ENCODE measurements at places on chromosomes 3 and 15. TPM values are rescaled to one million over a fixed set of nuclear protein-coding genes. Genes with fewer than 3 reads are reported as not detected.
A peak's percentile ranks its signal among the peaks of the same experiment; 100 is the strongest.

PXK gene
- 10.8 TPM for total RNA-seq

IMPDH2 gene
- 49.5 TPM for total RNA-seq

TP63 gene
- 0.40 TPM for total RNA-seq

KCNMB2 gene
- total RNA-seq: 3.8 TPM

ZNF660 gene
- total RNA-seq: 1.8 TPM

PLSCR2 gene
- total RNA-seq: 0.48 TPM

DNA sequence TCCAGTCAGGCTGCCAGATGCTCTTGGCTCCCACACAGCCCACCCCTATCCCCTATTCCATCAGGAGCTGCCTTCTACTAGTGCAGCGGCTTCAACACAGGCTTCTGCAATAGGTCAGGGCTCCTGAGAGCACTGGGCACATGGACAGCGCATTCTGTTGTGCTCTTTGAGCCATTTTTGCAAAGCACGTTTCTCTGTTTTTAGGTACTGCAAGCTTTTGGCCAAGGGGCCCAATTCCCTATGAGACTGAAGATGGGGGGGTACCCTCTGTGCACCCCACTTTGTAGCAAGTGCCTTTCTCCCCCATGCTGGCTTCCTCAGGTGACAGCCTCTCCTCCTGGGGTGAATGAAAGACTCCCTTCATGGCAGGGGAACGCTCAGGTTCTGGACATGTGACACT lies 31.2 kb downstream of the CHDH start:
- no peak for DNase-seq

DNA sequence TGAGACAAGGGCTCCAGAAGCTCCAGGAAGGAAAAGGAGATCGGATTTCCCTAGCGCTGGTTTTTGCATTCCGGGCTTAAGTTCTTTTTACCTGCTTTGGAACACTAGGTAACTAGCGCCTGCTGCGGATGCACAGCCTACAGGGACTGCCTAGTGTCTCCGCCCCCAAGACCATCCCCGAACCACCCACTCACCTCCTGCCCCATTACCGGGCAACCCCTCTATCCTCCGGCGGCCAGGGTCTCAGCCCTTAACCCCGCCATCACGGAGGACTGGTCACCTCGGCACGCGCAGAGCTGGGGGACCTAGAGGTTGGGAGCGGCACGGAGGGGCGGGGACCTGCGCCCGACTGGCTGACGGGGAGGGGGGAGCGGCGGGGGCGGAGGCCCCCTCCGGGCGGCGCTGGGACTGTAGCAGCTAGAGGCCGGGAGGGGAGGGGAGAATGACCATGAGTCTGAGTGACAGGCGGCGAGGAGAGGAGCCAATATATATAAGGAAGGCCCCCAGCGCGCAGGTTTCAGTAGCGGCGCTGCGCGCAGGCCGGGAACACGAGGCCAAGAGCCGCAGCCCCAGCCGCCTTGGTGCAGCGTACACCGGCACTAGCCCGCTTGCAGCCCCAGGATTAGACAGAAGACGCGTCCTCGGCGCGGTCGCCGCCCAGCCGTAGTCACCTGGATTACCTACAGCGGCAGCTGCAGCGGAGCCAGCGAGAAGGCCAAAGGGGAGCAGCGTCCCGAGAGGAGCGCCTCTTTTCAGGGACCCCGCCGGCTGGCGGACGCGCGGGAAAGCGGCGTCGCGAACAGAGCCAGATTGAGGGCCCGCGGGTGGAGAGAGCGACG lies at the start of gene DLL4:
TSS of gene DLL4 (plus strand) at position 520 of the 839 bp plus-strand sequence. CDS start 329 bp downstream, outside the sequence.
- DNase-seq: peak; percentile 84

DNA sequence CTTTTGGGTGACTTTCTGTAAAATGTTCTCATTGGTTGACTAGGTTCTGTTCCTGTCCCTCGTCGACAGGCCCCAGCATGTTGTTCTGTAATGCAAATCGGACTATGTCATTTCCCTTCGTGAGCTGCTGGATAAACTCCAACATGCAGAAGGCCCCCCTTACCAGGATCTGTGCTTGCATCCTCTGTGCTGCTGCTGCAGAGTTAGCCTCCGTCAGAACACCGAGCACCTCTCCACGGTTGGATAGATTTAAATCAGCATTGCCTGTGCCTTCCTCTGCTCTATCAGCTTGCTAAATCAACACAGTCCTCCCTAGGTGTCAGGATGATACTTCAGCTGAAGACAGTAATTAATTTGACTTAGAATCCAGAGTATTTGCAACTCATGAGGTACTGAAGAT lies 12.7 kb upstream of the MINDY4B start:
- DNase-seq: no peak

DNA sequence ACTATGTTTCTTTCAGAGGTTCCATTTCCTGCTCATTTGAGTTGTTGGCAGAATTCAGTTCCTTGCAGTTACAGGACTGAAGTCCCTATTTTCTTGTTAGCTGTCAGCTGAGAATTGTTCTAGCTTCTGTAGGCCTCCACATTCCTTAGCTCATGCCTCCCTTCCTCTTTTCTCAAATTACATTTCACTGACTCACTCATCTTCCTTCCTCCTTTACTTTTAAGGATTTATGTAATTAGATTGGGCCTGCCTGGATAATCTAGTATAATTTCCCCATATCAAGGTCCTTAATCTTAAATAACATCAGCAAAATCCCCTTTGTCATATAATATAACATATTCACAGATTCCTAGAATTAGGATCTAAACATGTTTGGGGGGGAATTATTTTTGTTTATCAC lies 40.6 kb upstream of the RBMS3 start:
- DNase-seq: no peak

DNA sequence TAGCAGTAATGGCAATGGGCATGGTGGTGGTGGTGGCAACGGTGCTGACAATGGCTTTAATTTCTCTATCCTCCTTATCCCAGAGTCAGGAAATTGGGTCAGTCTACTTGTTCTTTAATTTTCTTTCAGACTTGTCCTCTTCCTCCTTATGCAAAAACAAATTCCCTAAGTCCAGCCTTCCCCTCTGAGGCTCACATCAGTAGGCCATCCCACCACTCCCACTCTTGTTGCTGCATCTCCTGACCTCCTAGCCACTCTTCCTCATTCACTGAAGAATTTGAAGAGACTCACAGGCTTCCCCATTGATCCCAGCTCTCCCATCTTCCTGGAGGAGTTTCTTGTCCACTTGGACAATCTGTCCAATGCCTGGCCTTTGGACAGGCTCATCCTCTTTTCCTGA lies 19.9 kb downstream of the DNAJB8 start:
- no peak for DNase-seq

- DNase-seq: no peak
Measured at GRCh38 chr3:182241766-182242488, 530.2 kb downstream of the SOX2 start.

DNA sequence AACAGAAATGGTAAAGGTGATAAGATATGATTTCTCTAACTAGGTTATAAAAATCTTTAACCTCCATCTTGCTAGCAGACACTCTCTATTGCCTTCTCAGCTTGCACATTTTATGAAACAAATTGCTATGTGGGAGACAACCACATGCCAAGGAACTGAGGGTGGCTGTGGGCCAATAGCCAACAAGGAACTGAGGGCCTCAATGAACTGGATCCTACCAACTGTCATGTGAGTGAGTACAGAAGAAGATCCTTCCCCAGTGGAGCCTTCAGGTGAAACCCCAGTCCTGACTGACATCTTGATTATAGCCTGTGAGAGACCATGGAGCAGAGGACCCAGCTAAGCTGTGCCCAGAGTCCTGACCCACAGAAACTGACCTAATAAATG lies 129.2 kb upstream of the LRIG1 start:
- no peak for DNase-seq

GRCh38 chr3:197713477-197713822 lies 23.3 kb downstream of the RUBCN start:
- DNase-seq: no peak

DNA sequence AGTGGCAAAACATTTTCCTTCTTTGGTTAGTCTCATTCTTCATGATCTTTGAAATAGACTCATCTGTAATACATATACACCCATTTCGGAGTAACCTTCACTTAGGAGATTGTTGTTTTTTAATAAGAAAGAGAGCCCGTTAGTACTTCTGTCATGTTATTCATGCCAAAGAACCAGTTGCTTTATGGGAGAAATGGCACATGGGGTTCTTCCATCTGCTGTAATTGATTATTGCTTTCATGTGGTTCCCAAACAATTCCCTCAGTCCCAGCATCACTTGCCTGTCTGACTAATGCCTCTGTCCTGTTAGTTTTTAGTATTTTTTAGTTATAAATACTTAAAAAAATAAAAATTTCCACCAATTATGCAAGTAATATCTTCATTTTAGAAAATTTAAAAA lies 33.8 kb upstream of the FAH start:
- DNase-seq: no peak

- no peak for DNase-seq
Measured at GRCh38 chr3:194777729-194778128, 92.0 kb downstream of the FAM43A start.

- DNase-seq: no peak
Measured at GRCh38 chr15:87672309-87673288, 583.9 kb downstream of the NTRK3 start.

DNA sequence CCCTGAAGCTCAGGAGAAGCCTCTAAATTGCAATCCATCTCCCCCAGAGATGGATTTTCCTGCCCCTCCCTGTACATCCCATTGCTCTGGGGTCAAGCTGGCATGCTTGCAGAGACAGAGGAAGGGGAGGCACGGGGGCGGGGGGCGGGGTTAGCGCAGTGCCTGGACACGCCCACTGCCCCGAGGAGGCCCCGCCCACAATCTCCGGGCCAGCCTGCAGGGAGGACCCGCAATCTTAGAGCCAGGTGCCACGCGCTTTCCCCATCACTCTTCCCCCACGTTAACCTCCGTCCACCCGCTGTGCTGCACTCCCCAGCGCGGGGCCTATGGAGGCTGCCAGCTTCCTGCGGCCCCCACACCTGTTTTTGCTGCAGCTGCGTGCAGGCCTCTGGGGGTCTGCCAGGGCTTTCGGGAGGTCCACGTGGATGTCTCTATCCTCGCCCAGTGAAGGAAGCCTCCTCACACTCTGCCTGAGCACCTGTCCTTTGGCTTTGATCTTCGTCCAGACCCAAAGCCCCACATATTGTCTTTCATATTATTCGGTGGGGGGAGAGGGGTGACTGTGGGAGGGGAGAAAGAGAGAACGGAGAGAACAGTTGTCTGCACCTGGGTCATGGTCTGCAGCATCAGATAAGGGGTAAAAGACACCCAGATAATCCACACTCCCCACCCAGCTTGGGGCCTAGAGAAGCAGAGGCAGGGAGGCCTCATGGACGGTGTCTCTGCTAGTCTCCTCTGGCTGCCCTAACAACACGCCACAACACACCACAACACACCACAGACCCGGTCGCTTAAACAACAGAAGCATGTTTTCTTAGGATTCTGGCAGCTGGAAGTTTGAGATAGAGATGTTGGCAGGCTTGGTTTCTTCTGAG lies 118.0 kb upstream of the MEF2A start:
- no peak for DNase-seq

- no peak for DNase-seq
Measured at GRCh38 chr15:29126821-29127461, 142.7 kb downstream of the NSMCE3 start.

GRCh38 chr3:100155128-100155527 lies 40.8 kb upstream of the FILIP1L start:
- no peak for DNase-seq

DNA sequence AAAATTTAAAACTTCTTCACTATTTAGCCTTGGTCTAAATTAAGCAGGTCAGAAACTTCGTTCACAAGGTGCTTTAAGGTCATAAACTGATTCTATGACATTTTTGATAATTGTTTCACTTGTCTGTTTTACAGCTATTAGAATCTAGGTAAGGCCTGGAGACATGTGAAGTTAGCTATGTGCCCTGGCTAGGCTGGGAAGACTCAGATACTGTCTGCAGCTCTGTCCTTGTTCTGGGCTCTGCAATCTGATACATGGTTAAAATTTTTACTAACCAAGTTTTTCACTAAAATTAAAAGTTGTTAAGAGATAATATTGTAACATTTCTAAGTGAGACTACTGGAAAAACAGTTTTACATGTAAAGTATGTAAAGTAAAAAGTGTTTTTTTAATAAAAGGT lies 479.6 kb upstream of the EPHA6 start:
- no peak for DNase-seq

DNA sequence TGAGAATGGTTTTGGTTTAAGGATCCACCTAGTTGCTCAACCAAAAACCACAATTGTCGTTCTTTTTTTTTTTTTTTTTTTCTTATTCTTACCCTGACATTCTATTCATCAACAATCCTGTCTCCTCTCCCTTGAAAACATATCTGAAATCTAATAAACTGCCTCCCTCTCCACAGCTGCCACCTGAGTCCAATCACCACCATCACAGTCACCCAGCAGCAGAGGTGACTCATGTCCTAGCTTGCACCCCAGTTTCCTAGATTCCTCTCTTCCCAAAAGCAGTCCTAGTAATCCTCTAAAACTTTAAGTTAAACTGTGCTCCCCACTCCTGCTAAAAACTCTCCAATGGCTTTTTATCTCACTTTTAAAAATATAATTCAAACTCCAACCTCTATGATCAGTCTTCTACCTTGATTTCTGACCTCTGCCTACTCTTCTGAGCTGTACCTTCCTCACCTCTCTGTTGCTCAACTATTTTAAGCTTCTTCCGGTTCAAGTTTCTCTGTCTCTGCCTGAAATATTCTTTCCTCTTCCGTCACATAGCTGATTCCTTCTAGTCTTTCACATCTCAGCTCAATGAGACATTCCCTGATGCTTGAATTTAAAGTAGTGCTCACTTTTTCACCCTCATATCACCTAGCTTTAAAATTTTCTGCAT lies 33.7 kb upstream of the RBMS3 start:
- DNase-seq: no peak

DNA sequence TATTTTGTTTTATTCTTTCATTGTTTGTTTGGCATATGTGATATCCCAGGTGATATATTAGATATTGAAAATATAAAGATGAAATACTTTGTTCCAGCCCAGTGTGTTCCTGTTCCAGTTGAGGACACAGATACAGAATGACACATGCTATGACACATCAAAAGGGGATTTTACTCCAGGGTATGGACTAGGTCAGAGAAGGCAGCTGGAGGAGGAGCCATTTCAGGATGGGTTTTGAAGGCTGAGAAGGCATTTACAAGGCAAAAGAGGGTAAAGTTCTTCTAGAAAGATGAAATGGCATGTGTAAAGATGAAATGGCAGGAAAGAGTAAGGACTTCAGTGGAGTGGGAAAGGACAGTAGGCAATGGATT lies 163.8 kb downstream of the ZIC1 start:
- no peak for DNase-seq

GRCh38 chr3:24237971-24238706 lies 256.5 kb downstream of the THRB start:
- DNase-seq: no peak

DNA sequence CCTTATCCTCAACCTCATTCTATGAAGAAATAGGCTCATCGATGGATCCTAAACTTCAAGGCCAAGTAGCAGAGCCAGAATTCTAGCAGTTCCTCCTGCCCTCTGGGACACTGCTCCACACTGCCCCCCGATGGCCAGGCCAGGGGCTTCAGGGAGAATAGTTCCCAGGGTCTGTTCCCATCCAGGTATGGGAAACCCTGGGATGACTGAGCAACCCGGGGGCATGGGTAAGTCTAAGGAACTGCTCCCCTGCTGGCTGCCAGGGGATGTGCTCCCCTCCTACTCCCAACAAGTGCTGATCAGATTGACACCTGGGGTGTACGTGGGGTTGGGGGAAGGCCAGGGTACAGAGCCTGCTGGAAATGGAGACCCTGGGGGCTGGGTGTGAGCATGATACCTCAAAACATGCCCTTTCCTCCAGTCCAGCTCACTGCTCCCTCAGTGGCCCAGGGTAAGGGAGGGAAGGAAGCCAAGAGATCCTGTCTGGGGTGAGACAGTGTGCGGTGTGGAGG lies 7.6 kb downstream of the ULK3 start:
- DNase-seq: no peak

- DNase-seq: no peak
Measured at GRCh38 chr3:114506591-114507300, 212.9 kb downstream of the TIGIT start.
